ENCODE measurements at places on chromosomes 4 and X.

GRCh38 chrX:55663584-55663983 is 40.4 kb downstream of the FOXR2 start:
- DNase-seq = no peak

GRCh38 chrX:68894142-68894512 is 65.3 kb downstream of the EFNB1 start:
- DNase-seq = no peak

DNA sequence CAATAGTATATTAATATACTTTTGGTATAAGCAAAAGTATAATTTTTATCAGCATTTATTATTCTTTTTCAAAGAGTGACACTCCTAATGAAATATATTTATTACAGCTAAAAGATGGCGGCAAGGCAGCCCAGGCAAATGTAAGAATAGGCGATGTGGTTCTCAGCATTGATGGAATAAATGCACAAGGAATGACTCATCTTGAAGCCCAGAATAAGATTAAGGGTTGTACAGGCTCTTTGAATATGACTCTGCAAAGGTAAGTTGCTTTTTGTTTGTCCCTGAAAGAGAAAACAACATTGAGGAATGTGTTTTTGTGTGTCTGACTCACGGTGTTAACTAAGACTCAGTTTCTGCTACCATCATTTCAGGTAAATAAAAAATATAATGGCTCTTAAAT is 71.9 kb downstream of the PDLIM5 start:
- no peak for DNase-seq

GRCh38 chrX:131739823-131740222 is 195.9 kb downstream of the OR13H1 start:
- DNase-seq = no peak

DNA sequence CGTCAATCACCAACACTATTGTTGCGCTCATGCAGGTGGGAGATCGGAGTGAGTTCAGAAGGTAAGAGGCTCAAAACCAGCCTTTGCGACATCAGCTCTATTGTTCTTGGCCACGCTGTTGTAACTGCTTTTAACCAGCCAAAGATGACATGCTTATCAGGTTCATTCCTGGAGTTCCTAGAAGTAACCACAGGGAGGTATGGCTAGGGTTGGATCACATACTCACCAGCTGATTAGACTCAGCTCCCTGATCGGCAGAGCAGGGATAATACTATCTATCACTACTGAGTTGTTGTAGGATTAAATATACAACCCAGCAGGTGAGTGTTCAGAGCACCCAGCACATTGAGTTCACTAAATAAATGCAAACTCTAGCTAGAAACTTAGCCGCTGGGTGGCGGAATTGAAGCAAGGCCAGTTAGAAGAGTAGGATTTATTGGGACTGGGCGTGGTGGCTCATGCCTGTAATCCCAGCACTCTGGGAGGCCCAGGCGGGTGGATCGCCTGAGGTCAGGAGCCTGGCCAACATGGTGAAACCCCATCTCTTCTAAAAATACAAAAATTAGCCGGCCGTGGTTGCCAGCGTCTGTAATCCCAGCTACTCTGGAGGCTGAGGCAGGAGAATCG is 12.4 kb downstream of the SLC34A2 start:
- no peak for DNase-seq

DNA sequence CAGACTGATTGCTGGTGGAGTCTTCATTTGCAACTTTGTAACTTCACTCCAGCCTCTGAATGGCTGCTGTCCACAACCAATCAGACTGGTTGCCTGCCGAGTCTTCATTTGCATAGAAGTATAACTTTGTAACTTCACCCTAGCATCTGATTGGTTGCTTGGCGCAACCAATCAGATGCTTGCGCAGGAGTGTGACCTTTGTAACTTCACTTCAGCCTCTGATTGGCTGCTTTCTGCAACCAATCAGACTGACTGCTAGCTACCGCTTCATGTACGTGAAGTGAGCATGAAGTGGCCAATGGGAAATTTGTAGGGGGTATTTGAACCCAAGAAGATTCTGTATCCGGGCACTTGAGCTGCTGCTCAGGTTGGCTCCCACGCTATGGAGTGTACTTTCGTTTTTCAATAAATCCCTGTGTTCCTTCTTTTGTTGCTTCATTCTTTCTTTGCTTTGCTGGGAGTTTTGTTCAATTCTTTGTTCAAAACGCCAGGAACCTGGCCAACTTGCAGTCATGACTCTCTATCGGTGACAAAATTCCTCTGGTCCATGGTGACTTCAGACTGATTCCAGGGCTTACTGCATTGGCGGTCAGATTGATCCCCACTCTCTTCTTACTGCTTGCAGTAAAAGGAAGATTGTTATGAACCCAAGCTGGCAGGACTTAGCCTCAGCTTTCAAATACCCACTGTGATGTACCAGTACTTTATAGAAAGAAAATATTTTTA is 46.4 kb upstream of the FGG start:
- DNase-seq = no peak

DNA sequence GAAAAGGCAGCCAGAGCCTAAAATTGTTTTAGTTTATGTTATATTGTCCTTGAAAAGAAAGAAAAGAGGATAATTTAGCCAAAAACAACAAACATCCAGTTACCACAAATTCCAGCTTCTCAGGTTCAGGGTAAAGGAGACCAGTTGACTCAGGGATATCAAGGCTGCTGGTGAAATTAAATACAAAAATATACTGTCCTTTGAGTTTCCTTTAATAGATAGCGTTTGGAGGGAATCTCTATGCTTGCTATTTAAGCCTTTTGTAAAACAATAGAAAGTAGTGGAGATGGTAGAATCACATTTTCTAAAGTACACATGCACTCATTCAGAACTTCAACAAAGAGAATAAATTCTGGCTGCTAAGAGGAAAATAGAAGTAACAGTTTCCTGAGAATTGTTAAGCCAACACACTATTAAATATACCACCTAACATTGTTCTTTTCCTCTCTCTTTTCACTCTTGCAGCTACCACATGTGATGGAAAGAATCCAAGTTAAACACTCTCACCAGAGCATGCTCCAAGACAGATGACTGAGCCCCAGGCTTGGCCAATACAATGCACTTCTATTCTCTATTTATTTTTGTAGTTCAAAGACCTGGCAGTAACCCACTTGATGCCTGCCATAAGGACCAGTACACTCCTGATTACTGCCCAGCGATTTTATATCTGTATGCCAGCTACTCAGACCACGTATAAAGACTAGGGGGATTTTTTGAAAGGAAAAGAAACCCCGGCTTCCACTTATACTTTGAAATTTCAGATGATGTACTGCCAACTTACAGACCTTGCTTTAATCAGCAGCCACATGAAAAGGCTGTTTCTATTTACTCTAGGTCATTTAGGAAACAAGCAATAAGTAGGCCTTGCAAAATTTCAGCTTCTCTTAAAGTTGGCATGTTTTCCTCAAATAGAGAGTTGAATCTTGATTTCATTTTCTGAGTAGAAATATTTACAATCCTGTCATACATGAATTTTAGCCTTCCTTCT is 756.9 kb downstream of the FAT4 start:
- peak; percentile 47 for DNase-seq

GRCh38 chrX:17597836-17598439 is 139.4 kb upstream of the SCML1 start:
- DNase-seq = peak; percentile 77

GRCh38 chr4:5399124-5399523 is 309.2 kb downstream of the EVC2 start:
- no peak for DNase-seq

- no peak for DNase-seq
Observed at GRCh38 chrX:31894152-31894551, 822.3 kb upstream of the FTHL17 start.

GRCh38 chr4:139986106-139986505 is 167.9 kb downstream of the MAML3 start:
- no peak for DNase-seq

DNA sequence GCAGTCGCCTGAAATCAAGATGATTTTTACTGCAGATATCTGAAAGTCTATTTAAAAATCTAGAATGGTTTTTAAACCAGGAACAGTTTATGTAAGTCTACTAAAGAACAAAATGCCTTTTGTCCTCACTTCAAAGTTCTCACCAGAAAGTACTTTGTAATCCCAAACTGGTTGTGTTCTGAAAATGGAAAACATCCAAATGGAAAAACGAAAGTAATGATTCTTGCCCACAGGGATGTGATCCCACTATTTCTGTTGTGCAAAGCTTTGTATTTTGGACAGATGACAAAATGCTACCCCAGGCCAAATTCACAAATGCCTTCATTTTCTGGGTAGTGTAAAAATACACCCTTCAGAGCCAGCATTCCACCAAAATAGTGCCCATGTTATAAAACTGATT is 265.5 kb upstream of the FTHL17 start:
- no peak for DNase-seq

GRCh38 chrX:15790769-15791290 is 546 bp downstream of the ZRSR2 start:
- DNase-seq = no peak

DNA sequence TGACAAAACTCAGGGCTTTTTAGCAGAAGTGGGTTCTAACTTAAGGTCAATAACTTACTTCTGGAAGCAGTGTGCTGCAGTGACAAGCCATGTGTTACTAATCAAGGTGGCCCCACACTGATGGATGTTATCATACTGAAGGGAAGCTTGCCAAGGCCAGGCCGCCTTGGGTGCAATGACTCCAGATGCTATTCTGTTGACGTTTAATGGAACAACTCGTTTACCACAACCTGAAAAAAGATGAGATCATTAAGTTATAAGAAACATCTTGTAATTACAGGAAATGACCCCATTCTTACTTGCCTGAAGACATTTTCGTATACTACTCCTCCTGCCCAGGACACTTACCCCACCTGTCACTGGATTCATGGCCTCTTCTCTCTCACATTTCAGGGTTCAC is 38.9 kb upstream of the TMPRSS11D start:
- DNase-seq = no peak

- peak; percentile 75 for DNase-seq
Observed at GRCh38 chr4:7843831-7844593, 95.6 kb downstream of the AFAP1 start.

DNA sequence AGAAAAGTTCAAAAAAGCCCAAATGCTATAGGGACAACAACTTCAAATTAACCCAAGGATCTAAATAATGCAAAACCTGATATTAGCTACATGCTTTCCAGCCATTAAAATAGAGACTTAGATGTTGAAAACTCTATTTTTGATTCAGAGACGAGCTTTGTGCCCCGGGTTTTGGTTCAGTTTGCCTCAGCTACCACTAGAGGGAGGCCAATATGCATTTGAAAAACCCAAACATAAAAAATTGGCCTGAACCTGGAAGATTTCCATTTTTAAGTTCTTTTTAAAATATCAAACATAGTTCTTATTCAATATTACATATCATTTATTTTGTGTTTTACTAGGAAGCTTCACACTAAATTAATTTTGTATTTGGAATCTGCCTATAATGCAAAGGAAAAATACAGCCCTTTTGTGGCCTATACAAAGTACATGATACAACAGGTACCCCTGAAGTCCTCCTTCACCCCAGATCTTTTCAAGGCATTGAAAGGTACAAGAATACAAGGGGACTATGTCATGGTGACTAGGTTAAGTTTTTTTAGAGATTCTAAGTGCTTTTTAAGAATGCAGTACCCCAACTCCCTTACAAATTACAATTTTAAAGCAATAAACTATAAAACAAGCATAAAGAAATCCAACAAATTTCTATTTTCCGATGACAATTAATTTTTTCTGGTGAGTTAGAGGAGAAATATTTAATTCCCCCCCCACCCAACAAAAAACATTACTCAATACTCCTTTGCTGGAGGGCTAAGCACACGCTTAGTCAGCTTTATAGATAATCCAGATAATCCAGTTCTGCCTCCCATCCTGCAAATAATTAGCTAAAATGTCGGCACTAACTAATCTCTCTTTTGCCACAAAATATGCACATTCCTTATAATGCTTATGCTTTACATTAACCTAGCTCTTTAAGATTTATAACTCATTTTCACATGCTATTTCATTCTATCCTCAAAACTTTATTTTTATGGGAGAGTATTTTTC is 97.7 kb upstream of the PTPN13 start:
- DNase-seq = peak; percentile 29

DNA sequence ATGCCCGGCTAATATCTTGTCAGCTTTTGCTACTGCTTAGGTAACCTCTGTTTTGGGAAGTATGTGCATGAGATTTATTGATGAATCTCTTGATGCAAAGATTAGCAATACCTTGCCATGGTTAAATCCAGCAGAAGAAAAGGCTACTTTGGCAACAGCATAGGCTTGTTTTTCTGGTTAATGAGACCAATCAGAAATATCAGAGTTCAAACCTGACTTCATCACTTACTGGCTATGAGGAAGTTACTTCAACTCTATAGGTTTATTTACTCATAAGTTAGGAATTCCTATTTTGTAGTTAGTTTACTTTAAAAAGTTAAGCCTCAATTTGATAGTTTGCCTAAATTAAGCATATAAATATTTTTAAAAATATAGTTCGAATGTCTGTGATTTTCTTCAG is 93.1 kb downstream of the PDLIM5 start:
- no peak for DNase-seq

GRCh38 chr4:78862314-78862737 is 76.9 kb downstream of the PAQR3 start:
- no peak for DNase-seq

- no peak for DNase-seq
Observed at GRCh38 chr4:152079079-152079478, 318.3 kb upstream of the GATB start.

DNA sequence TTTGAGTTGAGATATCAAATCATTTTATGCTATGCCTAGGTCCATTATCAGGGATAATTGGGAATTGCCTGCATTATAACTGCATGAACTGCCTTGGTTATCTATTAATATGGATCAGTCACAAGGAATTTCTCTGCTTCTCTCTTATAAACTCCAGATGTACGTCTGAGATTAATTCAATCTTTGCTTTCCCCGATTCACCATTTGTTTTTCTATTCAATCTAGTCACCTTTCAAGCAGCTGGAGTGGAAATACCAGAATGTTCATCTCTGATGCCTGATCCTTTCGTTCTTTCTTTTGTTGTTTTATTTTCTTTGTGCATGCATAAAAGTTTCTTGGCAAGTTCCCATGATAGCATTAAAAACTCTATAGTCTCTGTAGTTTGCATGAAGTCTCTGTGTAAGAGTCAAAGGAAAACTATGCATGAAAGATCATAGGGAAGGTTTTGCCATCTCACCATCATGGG is 22.6 kb downstream of the SYNPO2 start:
- no peak for DNase-seq

DNA sequence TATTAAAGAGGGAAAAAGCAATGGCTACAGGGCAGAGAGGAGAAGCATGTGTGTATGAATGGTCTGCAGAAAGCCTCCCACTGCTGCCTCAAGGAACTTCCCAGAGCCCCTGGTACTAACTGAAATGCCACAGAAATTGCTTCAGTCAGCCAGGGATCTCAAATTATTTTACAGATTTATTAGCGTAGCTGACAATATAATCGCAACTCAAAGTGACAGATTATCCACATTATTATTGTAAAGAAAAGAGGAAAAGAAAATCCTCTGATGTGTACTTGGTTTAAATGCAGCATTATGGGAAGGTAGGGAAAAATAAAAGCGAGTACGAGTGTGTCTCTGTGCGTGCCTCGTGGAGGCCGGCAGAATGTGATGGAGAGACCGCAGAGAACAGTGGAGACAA is 202.7 kb downstream of the DCLK2 start:
- DNase-seq = no peak

DNA sequence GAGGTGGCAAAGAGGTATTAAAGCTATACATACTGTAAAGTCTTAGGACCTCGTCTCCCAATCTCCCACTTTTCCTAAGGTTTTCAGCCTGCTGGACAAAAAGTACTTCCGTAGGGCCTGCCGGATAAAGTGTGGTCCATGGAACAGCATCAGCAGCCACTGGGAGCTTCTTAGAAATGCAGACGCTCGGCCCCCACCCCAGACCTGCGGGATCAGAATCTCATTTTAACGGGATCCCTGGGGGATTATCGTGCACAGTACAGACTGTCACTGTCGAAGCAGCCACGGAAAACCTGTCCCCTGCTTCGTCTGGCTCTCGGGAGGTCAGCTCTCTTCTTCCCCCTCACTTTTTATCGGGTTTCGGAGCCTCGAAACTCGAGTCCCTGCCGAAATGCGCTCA is 802 bp downstream of the ADGRG2 start:
- no peak for DNase-seq
